ENCODE measurements at places on chromosomes 16 and 17.

- DNase-seq: no peak
These were observed 2.1 kb downstream of the SLC16A6 start for GRCh38 chr17:68288804-68289203.

DNA sequence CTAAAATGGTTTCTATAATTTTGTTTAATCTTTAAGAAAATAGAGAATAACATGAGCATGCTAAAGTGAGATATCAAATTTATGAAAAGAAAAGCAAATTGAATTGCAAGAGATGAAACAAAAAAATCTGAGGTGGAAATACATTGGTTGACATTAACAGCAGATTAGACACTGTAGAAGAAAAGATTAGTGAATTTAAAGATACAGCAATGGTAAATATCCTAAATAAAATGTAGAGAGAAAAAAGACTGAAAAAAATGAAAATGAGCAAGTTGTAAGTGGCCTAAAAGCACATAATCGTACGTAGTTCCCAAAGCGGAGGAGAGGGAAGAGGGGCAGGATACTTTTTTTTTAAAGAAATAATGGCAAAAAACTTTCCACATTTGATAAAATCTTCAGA, 30.5 kb upstream of the ALDH3A2 start:
- DNase-seq: no peak

DNA sequence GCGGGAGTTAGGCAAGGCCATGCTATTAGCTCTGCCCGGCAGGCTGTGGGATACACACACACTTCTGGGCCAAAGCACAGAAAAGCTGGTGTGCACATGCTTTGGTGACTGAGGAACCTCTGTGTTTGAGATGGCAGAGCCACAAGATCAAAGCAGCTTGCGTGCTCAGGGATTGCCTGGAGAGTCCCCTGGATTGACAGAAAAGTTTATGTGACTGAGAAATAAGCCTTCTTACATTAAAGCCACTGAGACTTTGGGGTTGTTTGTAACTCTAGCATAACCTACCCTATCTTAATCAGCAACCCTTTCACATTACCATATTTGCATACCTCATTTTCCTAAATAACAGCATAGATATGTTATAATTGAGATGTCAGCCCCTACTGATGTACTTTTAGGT, 69.3 kb downstream of the MYO1D start:
- DNase-seq: no peak

- DNase-seq: no peak
These were observed 122.4 kb upstream of the NUDT7 start for GRCh38 chr16:77599793-77600415.

- no peak for DNase-seq
These were observed 74.8 kb downstream of the HS3ST2 start for GRCh38 chr16:22888791-22889190.

DNA sequence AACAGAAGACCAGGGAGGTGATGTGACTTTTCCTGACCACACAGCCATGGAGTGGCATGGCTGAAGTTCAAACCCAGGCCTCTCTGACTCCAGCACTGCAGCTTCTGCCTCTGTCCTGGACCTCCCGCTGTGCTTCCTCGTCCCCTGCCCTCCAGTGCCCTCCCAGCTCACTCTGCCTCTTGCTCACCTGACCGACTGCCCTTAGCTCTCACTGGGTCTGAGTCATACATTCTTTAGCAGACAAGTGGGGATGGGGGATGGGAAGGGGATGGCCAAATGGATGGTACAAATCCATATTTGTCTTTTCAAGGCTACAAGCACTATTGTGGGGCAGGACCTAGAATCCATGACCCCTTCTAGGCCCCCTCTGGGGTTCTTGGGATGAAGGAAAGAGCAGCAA, 33.0 kb downstream of the PITPNM3 start:
- no peak for DNase-seq

DNA sequence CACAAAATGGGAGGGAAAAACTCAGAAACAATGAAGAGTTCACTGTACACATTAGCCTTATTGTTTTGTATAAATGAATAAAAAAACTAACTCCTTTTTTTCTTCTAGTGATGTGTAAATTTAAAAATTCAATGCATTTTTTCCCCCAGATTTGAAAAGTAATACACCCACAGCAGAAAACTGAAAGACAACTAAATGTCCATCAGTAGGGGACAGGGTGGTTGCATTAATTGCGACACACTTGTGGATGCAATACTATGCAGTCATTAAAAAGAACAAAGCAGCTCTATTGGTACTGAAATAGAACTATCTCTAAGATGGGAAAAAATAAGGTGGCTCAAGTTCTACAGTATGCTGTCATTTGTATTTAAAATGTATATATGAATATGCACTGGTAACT, 13.7 kb upstream of the WIPI1 start:
- DNase-seq: no peak

GRCh38 chr16:52718046-52718445, 171.1 kb upstream of the TOX3 start:
- DNase-seq: no peak

DNA sequence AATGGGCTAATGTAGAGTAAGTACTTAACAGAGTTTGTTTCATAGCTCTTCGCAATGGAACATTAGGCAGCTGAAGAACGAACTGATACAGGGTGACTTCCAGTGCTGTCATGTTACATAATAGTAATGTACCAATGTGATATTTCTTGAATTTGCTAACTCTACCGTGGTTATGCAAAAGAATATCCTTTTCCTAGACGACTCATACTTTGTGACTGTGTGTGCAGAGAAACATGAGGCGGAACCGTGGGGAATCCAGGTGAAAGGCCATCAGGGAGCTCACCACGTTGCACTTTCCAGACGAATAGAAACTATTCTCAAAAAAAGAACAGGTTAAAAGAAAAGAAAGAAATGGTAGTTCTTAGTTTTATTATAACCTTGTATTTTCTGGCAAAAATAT, 13.2 kb downstream of the NOB1 start:
- DNase-seq: no peak

- no peak for DNase-seq
These were observed 17.2 kb upstream of the ALOX15 start for GRCh38 chr17:4658478-4659305.

GRCh38 chr16:58503863-58504688, 4.1 kb downstream of the NDRG4 start:
- no peak for DNase-seq

GRCh38 chr17:17345294-17345597, 42.1 kb downstream of the NT5M start:
- DNase-seq: no peak

GRCh38 chr16:86044241-86044671, 145.3 kb downstream of the IRF8 start:
- no peak for DNase-seq

- DNase-seq: no peak
These were observed 20.6 kb upstream of the ADGRG1 start for GRCh38 chr16:57607676-57608461.

DNA sequence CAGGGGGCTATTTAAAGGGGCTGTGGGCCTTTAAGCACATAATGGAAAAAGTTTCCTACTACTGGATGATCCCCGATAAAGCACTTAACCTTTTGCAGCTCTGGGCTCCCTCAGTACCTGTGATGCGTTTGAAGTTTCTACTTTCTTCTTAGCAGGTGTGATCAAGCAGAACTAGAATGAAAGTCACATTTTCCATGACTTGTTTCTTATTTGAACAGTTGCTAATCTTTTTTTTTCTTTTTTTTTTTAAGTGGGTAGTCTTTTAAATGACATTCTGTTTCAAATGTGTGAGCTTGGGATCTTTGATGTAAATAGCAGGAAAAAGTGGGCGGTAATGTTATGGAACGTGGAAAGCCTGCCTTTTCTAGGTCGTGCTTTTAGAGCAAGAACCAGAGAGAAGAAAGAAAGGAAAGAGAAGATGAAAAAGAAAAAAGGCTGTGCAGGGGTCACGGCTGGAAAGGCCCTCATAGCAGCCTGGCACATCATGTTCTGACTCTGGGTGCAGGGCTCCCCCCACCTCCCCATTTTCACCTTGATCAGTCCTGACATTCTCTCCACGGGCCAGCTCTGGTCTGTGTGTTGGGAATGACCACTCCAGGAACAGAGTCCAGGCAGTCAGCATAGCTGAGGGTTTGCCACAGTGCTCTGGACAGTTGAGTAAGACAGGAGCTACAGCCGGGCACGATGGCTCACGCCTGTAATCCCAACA, 150.6 kb downstream of the CLEC16A start:
- no peak for DNase-seq

- no peak for DNase-seq
These were observed 80.2 kb downstream of the DYNLRB2 start for GRCh38 chr16:80620736-80621605.

GRCh38 chr17:17784657-17785267, 52.0 kb downstream of the SREBF1 start:
- DNase-seq: no peak

DNA sequence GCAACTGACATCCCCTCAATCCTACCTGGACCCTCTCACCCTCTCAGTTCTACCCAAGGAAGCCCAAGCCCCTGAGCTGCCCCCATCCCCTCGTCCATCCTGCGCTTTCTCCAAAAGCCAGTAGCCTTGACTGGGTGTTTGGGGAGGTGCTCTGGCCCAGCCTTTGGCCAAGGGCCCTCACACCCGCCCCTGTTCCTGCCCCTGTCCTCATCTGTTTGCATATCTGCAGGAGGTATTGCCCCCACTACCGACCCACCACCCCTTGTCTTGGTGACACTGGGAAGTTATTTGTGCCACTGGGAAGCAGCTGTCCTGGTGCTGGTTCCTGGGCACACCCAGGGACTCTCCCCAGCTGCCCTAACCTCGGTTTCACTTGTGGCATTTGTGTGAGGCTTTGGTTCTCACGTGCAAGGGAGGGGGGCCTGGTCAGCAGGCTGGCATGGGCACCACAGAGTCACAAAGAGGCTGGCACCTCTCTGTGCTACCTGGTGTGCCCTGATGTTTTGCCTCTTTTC, 75.3 kb downstream of the MRC2 start:
- no peak for DNase-seq

- DNase-seq: no peak
These were observed 73.5 kb downstream of the FOXL1 start for GRCh38 chr16:86651823-86652222.

Data from stimulated activated CD8-positive, alpha-beta memory T cell treated with anti-CD3 and anti-CD28 coated beads, Interleukin-4, amount 100 ng/mL, for 1 hour (primary cell).